ENCODE measurements at places on chromosomes 1 and 21.

DNA sequence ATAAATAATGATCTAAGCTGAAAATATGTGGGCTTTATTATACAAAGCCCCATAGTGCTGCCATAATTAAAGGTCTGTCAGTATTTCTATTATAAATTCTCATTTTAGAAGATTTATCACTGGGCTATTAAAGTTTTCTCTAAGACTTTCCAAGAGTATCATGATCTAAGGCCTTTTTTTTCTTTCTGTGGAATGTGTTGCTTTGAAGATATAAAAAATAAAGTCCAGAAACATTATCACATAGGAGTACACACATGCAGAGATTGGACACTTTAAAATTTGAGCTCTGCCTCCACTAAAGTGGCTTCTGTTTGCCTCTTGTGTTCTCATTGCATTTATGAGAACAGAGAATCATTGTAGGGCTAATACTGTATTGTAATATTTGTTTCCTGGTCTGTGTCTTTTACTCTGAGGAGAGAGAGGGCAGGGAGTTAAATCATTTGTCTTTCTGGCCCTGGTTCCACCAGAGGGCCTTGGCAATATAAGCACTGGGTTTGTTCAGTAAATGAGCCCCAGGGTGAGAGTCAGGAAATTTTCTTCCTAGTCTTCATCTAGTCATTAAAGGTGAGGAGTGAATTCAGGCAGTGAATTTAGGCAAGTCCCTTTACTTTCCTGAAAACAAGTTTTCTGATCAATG, 70.2 kb downstream of the NFIA start:
- no peak for DNase-seq

DNA sequence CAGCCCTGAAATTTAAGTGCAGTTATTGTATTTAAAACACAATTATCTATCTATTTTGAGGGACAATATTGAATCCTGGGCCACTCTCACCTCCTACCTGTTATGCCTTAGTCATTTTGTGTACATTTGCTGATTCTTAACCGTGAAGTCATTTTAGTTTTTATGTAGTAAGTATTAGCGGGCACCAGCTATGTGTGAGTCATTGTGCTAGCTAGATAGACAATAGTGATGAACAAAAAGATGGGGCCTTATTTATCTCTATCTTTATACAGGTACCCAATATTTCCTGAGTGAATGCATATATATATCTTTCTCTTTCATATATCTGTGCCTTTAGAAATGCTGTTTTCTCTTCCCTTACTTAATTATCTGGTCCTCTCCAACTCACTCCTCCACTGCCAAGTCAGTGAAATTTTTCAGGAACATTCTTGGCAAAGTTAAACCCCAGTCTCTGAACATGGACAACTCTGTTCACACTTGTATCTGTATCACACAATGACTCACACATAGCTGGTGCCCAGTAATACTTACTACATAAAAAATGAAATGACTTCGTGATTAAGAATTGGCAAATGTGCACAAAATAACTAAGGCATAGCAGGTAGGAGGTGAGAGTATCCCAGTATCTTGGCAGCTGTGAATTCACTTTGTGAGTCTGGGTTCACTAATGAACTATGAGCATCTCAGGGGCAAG, 166.0 kb upstream of the C8B start:
- DNase-seq = no peak

GRCh38 chr1:23984417-23985186, 4.5 kb upstream of the SRSF10 start:
- DNase-seq = no peak

DNA sequence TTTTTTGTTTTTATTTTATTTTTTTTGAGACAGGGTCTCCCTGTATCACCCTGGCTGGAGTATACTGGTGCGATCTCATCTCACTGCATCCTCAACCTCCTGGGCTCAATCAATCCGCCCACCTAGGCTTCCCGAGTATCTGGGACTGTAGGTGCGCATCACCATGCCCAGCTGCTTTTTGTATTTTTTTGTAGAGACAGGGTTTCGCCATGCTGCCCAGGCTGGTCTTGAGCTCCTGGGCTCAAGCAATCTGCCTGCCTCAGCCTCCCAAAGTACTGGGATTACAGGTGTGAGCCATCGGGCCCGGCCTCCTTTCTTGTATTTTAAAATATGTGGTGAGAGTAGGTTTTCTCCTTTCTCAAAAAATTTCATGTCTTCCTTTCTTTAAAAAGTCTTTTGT, 122.6 kb downstream of the XPR1 start:
- DNase-seq = no peak

- no peak for DNase-seq
Measured at GRCh38 chr1:58500043-58500442, 46.5 kb downstream of the OMA1 start.

DNA sequence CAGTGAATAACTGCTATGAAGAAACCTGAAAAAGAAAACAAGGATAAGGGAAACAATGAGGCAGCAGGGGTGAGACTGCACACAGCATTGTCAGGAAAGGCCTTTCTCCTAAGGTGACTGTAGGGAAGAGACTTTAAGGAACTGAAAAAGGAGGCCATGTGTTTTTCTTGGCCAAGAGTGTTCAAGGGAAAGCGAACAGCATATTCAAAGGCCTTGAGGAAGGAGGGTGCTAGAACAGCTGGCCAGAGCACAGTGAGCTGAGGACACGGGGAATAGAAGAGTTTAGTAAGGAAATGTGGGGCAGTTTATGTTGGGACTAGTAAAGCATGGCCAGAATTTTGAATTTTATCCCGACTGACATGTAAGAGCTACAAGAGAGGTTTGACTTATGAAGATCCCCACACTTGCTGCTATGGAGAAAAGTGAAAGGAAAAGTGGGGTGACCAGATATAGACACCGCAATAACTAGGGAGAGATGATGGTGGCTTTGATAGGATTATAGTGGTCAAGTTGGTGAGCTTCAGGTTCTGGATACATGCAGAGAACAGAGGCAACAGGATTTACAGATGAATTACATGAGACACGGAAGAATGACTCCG, 1.4 kb downstream of the RWDD2B start:
- no peak for DNase-seq

DNA sequence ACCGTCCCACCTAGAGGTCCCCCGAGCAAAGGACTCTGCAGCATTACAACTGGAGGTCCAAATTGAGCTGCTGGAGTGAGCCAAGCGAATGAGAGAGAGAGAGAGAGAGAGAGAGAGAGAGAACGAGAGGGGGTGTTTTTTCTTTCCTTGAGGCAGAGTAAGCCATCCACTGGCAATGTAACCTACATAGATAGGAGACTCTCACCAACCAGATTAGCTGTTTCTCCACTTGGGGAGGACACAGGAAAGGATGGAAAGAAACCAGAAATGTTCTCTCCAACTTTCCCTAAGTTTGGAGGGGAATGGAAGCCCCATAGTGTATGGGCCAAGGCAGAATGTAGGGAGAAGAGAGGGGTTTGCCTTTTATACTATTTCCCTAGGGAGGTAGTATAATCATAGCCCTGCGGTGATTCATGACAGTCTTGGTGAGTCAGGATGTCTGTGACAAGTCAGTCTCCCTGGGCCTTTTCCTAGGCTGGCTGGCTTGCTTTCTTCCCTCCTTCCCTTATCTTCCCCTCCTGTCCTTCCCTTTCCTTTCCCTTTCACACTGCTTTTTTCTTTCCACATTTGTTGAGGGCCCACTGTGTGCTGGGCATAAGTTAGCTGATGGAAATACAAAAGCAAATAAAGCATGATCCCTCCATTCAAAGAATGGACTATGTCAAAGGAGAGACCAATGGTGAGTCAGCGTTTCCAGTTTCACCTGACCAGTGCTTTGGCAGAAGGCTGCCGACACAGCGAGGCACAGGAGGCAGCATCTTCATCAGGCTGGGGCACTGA, 7.1 kb downstream of the FNDC7 start:
- no peak for DNase-seq

DNA sequence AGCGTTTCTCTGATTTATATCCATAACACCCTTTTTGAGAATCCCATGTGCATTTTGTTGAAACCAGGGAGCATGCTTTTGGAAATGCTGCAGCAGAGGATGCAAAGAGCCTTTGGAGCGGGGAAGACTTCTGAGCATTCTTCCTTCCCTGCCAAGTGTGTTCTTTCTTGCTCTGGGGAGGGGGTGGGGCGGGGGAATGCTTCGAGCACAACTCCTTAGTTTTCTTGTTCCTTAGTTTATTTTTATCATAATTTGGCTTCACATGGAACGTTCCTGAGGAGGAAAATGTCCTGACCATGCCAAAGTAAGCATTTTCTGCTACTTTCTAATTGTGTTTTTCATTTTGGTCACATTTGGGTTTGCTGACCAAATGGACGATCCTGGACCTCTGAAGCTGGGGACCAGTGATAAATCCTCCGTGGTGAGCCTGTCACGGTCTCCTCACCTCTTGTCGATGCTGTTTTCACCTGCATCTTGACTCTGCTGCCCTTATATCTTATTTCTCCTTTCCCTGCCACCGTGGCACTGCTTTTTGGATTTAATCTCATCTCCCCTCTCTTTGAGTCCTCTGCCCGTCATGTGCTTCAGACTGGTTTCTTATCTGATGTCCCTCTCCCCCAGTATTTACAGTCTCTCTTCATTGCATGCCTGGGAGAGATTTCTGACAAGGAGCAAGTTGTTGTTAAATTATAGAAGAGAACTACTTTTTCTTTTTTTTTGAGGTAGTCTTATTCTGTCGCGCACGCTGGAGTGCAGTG, 2.4 kb downstream of the CTPS1 start:
- no peak for DNase-seq

GRCh38 chr1:113943028-113943811, 14.1 kb downstream of the HIPK1 start:
- DNase-seq = no peak

DNA sequence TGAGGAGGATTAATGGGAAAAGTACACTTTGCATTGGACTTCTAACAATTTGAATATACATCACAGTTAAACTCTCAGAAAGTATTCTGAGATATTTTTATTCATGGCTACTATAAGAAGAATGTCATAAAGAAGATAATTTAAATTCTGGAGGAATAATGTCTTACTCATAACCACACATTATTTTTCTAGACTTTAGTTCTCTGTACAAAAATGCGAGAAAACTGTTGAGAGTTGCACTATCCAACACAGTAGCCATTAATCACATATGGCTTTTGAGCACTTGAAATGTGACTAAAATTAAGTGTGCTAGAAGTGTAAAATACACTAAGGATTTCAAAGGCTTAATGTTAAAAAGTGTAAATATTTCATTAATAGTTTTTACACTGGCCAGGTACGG, 53.8 kb downstream of the CRB1 start:
- DNase-seq = no peak

DNA sequence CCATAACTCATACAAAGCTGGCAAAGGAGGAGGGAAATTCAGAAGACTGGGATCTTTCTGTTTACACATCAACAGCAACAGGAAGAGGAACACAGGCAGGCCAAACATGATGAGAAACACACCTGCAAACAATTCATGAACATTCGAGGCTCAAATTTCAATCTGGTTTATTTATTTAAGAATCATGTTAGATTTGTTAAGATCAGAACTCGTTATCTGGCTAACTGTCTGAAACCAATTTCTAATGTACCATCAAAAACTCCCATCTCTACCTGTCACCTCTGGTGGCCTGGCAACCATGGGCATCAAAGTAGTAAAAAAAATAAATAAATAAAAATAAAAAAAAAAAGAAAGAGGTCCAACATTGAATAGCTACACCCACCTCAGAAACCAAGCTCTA, 9.8 kb downstream of the LBR start:
- DNase-seq = no peak

DNA sequence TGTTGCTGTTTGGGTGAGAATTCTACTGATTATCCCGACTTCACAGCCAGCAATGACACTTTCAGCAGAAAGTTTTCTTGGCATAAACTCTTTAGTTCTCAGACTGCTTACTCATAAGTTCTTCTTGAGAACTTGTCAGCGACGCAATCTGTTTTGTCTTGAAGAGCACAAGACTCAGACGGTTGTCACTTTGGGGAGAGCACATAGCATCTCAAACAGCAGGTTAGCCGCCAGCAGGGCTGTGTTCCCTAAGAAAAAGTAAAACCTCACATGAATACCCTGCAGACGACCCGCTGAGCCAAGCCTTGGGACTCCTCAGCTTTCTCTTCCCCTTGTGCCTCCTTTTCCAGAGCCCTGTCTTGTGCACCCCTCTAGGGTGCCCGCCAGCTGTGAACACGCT, 11.4 kb downstream of the AGMAT start:
- DNase-seq = no peak

DNA sequence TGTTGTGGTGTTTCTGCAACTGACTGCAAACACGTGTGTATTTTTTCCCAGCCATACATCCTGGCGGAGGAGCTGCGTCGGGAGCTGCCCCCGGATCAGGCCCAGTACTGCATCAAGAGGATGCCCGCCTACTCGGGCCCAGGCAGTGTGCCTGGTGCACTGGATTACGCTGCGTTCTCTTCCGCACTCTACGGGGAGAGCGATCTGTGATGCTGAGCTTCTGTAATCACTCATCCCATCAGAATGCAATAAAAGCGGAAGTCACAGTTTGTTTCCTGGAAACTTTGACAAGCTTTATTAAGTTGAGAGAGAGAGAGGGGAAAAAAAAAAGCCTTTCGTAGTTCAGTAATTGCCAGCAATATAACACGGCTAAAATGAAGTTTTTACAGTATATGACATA, 32.7 kb upstream of the MTR start:
- DNase-seq = no peak

GRCh38 chr1:109350182-109350581, 43.4 kb upstream of the MYBPHL start:
- DNase-seq = no peak

- no peak for DNase-seq
Measured at GRCh38 chr1:177274687-177275211, 104.0 kb downstream of the BRINP2 start.

DNA sequence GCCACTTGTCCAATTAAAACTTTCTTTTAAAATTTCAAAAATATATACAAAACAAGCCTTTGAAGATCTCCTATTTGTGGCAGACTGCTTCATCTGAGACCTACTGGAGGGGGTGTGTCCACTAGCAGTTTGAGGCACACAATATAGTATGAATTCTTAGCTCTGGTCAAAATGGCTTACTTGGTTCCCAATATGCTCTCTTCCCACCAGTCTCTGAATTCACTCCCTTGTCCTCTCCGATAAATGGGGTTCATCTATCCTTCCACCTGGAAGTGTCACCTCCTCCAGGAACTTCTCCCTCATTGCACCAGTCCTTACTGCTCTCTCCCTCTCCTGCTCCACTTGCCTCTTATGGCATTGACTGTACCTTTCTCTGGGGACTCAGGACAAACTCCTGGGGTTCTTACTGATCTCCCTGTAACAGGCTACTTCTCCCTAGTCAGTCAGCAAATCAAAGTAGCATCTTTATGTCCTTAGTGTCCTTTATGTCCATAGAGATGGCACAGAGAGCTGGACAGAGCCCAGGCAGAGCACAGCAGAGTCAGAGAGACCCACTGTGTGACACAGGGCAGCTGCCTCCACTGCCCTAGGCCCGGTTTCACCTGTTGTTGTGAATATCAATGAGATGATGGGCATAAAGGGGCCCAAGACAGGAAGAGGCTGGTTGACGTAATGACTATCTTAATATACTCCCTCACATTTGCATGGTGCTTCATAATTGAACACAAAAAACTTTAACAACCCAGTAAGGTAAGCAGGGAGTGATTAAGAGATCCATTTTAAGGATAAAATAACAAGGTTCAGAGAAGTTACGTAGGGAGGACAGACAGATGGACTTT, 3.6 kb downstream of the ASAP3 start:
- no peak for DNase-seq

All from left forelimb (tissue), 1 donor.